Putamen (tissue), 1 donor: ENCODE measurements at places on chromosomes 12 and 14.

GRCh38 chr12:79114896-79115295 lies 250.3 kb downstream of the SYT1 start:
- DNase-seq = no peak

GRCh38 chr14:31968956-31969698 lies 108.0 kb upstream of the ARHGAP5 start:
- no peak for DNase-seq

GRCh38 chr12:69519871-69520270 lies 49.7 kb downstream of the FRS2 start:
- no peak for DNase-seq

DNA sequence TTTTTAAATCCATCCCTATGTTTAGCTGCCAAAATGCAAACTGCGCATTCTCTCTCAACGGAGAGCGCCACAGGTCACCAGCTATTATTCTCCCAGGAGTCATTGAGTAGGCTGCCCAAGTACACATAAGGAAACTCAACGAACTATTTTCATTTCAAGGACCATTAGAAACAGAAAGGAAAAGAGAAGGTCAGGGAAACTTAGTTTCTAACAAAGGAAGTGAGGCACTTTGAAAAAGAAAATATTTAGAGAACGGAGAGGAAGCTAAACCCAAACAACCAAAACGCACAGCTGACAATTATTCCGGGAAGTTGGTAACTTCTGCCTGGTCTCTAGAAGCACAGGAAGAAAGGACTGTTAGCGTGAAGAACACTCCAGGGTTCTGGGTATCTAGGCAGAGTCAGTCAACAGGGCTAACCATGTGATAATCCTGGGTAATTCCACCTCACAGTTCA lies 23.5 kb downstream of the GPHB5 start:
- no peak for DNase-seq

DNA sequence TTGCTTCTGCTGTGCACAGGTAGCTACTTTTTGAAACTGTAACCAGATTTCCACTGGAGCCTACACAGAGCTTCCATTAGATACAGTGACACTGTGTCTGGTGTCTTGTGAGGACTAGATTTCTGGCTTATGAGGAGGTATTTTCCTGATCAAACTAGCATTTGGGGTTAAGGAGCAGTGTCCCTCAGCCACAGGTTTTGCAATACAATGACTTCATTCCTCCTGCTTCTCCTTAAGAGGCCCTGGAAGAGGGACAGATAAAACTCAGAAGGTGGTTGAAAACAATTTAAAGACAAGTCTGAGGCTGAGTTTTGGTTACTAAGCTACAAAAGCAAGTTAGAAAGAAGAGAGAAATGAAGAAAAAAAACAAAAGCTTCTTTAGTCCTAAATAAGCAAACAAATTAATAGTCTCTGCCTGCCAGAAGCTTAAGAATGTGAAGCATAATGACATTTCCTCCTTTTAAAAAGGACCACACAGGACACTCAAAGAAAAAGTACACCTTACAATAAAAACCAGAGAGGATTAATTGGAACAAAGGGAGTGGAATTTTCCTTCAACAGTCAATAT lies 53.0 kb downstream of the PKP2 start:
- DNase-seq = no peak

DNA sequence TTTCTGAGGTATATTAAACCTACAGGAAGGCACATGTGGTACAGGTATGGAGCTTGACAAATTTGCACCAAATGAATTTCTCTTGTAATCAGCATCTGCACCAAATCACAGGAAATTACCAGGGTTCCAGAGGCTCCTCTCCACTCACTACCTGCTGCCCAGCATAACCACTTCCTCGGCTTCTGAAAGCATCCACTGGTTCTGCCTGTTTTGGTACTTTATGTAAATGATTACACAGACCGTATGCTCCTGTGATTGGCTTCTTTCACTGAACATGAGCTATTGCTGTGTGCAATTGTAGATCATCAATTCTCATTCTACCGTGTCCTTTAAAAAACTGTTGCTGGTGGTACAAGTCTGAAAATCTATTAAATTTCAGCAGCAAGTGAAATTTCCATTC lies 522.1 kb downstream of the TMEM132D start:
- no peak for DNase-seq

- no peak for DNase-seq
Observed at GRCh38 chr12:42277396-42278127, 39.5 kb upstream of the YAF2 start.
